Smooth muscle cell of trachea (primary cell): ENCODE measurements at places on chromosomes 1 and 21. TPM values are rescaled to one million over a fixed set of nuclear protein-coding genes. Genes with fewer than 3 reads are reported as not detected.

TSPEAR gene
- not detected in 2 replicates for total RNA-seq

WNT4 gene
- not detected in 2 replicates for total RNA-seq

LCE3E gene
- total RNA-seq = not detected in 2 replicates

PRELP gene
- 0.73 and 4.3 TPM in 2 replicates for total RNA-seq

BEND5 gene
- 0.17 TPM in 1 of 2 replicates, not detected in the other for total RNA-seq

AKT3 gene
- total RNA-seq = 25.6 and 31.4 TPM in 2 replicates
